Stimulated activated CD4-positive, alpha-beta T cell treated with anti-CD3 and anti-CD28 coated beads, Interleukin-1b, Interleukin-23, amount 100 ng/mL, for 4 hours (primary cell): ENCODE measurements at places on chromosomes 6 and 20.

GRCh38 chr20:13007596-13007995 is 1.2 kb upstream of the SPTLC3 start:
- DNase-seq = no peak

- DNase-seq = no peak
Observed at GRCh38 chr6:159259441-159260125, 90.4 kb downstream of the FNDC1 start.

- no peak for DNase-seq
Observed at GRCh38 chr6:56230976-56231566, 16.3 kb downstream of the COL21A1 start.

DNA sequence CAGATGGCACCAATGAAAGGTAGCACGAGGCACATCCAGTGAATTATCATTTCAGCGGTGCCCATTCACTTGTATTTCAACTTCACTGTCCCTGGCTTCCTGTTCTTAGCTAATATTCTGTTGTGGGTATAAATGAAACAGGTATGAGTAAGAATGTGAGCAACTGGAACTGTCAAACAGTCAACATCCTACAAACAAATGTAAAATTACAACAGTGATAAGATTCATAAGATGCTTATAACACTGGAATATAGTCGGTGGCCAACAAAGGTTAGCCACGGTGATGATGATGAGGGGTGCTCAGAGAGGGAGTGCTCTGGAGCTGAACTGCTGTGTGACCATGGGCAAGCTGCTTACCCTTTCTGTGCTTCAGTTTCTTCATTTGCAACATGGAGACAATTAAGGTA is 74.9 kb upstream of the TOX2 start:
- no peak for DNase-seq

- no peak for DNase-seq
Observed at GRCh38 chr20:59578436-59579403, 25.6 kb upstream of the PHACTR3 start.

DNA sequence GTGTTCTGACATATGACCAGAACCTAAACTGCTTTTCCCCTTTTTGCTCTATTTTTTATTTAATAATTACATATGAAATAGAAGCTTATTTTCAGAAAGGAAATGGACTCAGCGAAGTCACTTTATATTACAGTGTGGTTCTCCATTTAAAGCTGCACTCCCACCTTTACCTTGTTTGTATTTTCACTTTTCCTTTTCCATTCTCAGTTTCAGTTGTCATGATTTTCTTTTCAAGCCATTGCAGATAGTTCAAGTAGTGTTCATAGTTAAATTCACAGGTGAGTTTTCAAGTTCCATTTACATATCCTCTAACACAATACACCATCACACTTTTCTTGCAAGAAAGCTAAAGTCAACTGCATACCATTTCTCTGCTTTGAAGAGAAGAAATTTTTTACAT is 400.2 kb downstream of the HACE1 start:
- DNase-seq = no peak

- no peak for DNase-seq
Observed at GRCh38 chr6:44740566-44741120, 353.1 kb downstream of the CDC5L start.

- DNase-seq = no peak
Observed at GRCh38 chr6:81465859-81466258, 286.6 kb downstream of the TENT5A start.

DNA sequence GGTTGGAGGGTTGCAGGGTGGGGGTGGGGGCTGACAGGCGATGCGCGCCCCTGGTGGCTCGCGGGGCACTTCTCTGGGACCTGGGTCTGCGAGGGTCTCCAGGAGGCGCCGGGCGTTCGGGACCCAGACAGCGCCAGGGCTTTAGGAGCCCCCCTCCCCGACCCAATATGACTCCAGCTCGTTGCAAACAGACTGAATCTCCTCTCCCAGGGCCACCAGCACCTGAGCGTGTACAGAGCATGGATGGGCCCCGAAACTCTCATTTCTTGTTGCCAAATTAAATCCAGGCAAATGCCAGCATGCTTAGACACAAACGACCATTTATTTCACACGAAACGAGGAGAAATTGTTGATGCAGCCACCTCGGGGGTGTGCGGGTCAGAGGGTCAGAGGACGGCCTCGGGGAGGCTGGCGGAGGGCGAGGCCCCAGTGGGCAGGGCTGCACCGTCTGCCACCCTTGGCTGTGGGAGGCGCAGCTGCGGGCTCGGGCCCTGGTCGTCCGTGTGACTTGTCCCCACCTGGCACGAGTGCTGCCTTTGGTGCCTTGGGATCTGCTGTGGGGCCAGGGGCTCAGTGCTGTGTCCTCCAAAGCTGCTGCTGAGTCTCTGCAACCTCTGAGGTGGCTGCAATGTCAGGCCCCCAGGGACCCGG is 20.9 kb upstream of the GATA5 start:
- peak; percentile 50 for DNase-seq

DNA sequence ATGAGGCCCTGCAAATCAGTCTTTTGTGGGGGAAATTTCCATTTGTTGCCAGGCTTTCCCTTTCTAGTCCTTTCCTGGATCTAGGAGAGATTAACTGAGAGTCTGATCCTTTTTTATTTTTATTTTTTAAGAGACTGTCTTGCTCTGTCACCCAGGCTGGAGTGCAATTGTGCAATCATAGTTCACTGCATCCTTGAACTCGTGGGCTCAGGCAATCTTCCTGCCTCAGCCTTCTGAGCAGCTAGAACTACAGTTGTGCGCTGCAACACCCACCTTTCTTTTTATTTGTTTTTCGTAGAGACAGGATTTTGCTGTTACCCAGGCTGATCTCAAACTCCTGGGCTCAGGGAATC is 22.9 kb downstream of the OR2B2 start:
- no peak for DNase-seq

GRCh38 chr6:166300357-166300987 is 7.7 kb downstream of the PRR18 start:
- no peak for DNase-seq

GRCh38 chr20:62433658-62434497 is 6.5 kb upstream of the RBBP8NL start:
- DNase-seq = no peak

- no peak for DNase-seq
Observed at GRCh38 chr6:16805243-16805950, 44.1 kb upstream of the ATXN1 start.

DNA sequence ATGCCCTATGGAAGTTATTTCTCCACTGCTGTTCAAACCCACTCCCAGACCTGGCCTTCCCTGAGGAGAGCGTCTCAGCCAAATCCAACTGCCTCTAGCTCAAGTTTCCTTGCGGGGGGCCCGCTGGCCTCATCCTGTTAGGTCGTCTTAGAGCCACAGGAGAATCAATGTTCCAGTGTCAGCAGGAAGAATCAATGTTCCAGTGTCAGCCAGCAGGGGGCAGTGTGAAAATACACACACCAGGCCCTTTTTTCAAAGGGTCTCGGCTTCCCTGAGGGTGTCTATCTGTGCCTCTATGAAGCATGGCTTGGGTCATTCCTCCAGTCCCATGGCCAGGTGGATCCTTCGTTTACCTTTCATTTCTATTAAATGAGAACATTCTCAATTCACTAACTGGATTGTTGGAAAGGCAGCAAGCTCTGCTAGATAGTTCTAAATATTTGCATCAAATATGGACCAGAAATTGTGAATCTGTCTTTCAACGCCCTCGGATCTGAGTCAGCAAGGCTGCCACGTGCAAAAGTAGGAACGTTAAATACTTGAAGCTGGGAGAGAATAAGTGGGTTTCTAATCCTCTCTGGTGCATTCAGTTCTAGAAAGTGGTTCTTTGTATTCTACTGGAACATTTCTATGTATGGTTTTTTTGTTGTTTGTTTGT is 19.2 kb downstream of the PRND start:
- peak; percentile 54 for DNase-seq

DNA sequence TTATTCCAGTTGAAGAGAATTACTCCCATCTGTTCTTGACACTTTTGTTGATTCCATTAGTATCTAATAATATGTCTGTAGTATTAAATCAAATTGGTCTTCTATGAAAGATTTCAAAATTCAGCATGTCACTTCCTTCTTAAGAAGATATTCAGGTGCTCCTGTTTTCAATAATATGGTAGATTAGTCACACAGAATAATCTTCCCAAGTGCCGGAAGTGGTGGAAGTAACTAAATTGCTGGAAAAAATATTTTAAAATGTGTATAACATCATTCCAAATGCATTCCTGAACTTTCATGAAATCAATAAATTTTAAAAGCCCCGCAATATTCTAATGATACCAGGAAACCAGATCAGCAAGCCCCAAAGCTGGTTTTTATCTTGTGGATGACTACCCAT is 281.3 kb downstream of the EPM2A start:
- no peak for DNase-seq

GRCh38 chr6:146851837-146852236 is 253.1 kb downstream of the ADGB start:
- no peak for DNase-seq
